ENCODE measurements at places on chromosomes 11 and 22.
A peak's percentile ranks its signal among the peaks of the same experiment; 100 is the strongest.

- DNase-seq, result no peak
These were observed 11.9 kb downstream of the SLC29A2 start for GRCh38 chr11:66359662-66360087.

GRCh38 chr11:112453601-112454577, 193.2 kb upstream of the PLET1 start:
- no peak for DNase-seq

GRCh38 chr11:118785362-118785761, 5.6 kb downstream of the DDX6 start:
- DNase-seq, result no peak

DNA sequence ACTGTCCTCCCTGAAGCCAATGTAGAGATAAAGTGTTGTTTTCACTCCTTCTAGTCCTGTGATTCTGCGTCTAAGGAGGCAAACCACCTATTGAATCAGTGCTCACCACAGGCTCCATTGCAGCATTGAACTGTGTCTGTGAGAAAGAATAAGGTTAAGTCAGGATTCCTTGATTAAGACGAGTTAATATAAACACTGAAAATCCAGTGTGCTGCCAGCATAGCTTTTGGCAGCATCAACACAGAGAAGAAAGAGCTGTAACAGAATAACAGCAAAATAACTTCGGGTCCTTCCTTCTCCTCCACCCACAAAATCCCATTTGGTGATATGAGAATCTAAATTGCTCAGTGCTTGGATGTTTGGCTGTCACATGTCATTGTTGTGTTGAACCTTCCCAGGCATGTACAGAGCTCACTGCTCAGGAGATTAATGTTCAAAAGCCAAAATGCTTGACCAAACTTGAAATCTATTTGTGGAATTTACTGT, 185.2 kb upstream of the DDI1 start:
- DNase-seq, result no peak

DNA sequence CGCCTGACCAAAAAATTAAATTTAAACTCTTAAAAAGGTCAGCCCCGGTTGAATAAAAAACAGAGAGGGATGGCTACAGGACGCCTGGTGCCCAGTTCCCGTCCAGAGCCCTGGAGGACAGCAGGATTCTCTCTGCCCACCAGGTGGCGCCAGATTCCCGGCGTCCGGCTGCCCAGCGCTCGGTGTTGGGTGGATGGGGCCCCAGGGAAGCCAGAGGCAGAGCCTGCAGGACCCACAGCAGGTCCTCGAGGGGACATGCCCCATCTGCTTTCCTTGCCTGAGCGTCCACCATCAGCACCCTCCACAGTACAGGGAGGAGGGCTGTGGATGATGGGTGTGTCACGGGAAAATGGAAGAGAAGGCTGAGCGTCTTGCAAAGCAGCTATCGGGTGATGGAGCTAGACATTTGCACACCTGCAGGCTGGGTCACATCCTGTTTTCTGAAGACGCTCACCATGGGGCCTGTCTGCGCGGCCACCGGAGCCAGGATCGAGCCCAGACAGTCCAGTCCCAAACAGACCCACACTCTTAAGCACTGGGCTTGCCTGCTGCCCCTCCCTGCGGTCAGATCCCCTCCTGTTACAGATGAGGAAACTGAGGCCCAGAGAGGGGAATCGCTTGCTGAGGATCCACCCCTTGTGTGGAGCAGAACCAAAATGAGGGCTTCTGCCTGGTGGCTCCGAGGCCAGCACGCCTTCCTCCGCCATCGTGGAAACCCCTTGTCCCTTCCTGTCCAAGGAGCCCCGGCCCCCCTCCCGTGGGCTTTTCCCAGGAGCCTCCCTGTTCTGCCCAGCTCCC, 18.5 kb upstream of the CBX7 start:
- DNase-seq, result peak; percentile 80

DNA sequence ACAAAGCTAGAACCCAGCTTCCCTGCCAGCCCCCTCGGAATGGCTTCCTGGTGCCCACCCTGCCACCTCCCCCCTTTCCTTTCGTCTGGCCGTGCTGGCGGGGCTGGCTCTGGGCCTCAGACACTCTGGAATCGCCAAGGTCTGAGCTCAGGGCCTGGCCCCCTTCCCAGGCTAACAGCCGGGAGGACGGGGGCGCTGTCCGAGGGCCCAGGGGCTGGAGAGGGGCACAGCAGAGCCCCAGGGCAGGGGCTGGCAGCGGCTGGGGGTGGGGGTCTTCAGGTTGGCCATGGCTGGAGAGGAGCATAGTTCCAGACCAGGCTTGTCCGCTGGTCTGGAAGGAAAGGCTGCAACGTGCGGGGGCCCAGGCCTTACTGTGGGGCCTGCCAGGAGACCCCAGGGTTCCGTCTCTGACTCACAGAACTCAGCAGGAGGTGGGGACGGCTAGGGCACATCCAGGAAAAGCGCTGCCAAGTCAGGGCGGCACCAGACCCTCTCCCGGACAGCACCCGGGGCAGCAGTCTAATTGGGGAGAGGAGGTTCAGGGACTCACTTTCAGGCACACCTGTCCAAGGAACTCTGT, 861 bp upstream of the LTBP3 start:
- no peak for DNase-seq

DNA sequence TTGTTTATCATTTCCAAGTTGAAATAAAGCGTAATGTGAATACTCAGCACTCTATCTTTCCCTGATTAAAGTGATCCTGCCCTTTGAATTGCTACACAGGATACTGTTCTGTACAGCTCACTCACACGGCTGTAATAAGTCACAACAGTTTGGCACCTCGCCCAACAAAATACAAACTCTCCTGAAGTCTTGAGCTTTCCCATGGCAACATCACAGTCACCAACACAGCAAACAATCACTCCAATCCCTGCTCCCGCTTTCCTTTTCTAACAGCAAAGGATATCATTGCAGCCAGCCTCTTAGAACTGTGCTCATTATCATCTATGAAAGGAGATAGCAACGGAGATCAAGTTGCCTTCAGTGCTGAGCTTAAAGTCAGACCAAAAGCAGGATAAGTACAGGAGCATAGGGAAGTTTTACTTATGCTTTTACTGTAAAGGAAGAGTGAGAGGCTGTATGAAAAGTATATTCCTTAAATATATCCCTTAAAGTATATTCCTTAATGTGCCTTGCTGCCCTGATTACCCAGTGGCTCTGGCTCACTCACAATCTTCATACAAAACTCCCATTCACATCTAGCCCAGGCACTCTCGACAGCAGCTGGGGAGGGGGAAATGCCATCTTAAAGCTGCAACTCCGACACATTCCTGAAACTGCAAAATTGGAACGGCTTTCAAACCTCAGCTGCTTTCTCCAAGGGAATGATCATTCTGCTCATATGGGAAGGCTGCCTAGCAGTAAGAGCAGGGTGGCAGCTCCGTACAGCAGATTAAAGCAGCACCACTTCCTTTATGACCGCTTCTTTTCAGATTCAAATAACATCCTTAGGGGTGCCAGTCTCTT, 35.8 kb downstream of the MAML2 start:
- peak; percentile 72 for DNase-seq

GRCh38 chr11:64851831-64852351, 7.4 kb upstream of the CDC42BPG start:
- DNase-seq, result no peak

DNA sequence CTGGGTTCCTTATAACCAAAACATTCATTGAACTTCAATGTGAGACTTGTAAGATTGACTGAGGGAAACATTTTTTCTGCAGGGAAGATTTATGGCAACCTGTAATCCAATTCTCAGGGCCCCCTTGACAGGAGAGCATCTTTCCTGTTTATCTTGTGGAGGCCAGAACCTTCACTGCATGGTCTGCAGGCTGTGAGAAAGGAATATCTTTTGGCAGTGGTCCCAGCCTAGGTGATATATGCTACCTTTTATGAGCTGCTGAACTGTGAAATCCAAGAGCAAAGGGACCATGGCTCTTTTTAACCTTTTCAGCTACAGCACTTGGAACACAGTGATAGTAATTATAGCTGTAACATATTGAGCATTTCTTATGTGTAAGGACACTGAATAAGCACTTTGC, 590.2 kb upstream of the B3GAT1 start:
- DNase-seq, result no peak

- no peak for DNase-seq
These were observed at the start of gene TMPRSS5 for GRCh38 chr11:113705871-113706655. TMPRSS5 (minus strand) TSS chr11:113706308; CDS start chr11:113706224, 84 bp downstream.

DNA sequence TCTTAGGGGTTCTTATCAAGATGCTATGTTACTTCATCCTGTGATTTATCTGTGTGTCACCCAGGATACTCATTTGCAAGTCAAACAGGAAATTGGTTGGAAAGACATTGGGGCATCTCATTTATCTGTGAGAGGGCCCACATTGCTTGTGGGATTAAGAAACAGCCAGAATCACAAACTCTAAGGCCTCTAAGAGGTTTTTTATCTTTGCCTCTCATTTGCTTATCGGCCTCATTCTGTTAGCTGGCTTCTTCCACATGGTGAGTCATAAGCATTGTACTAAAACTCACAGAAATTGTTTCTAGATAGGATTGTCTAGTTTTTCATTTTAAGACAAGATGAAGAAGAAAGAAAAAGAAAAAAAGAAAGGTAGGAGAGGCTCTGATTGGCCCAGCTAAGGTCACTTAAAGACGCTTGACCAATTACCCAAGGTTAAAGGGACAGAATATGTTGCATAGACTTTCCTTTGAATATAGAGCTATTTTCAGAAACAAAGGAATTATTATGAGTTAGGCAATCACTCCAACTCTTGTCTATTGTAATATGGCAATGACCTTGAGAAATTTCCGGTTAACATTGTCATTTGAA, 121.9 kb downstream of the ARHGAP42 start:
- no peak for DNase-seq

- peak; percentile 20 for DNase-seq
These were observed 740 bp downstream of the EML3 start for GRCh38 chr11:62611705-62612365.

GRCh38 chr11:8831861-8832260, 79.1 kb upstream of the AKIP1 start:
- no peak for DNase-seq

GRCh38 chr11:13761716-13762115, 93.2 kb downstream of the FAR1 start:
- no peak for DNase-seq

- peak; percentile 72 for DNase-seq
These were observed 89.8 kb upstream of the PARVA start for GRCh38 chr11:12287374-12288211.

DNA sequence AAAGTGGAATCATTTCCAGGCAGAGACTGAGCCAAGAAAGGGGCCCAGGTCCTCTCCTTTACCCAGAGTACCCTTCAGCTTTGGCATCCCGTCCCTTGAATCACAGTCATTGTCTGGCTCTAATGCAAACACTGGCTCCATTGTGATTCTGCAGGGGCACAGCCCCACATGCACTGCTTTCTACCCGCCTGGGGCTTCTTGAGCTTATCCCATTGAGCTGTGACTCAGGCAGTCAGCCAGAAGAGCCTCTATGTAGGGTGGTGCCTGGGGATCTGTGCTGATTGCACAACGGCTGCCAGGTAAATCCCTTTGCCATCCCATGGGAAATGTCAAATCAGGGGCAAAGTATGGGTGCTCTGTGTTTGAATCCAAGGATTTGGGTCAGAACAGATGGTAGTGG, 88.9 kb downstream of the RASSF10 start:
- DNase-seq, result peak; percentile 53

GRCh38 chr11:111983187-111983986, 41.8 kb upstream of the DLAT start:
- no peak for DNase-seq

DNA sequence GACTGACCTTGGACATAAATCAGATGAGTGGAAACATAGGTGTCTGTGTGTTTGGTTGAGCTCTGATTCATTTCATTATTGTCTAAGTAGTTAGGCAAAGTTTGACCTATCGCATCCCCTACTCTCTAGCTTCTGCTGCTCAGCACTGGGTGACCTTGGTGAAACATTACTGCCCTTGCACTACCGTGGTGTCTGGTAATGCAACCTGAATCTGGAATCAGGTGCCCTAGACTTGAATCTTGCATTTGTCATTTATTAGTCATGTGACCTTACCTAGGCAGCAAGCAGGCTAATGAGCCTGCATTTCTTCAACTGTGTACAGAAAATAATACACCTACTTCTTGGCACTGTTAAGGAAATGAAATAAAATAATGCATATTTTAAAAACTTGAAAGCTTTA, 242.3 kb upstream of the BLID start:
- no peak for DNase-seq

DNA sequence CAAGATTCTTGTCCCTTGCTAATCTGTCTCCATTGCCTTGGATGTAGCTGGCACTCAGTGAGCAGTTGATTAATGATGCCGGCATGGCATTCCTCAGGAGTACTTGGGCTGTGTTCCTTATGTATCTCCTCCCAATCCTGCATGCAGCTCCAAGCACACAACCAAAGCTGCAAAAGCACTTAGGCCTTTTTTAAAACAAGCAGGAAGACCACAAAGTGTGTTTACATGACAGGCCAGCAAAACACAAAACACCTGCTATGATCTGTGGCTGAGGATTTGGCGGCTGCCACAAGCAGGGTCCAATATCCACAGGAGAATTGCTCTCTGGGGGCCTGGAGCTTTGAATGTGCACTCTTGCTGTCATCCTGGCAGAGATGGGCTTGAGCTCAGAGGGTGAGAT, 8.9 kb downstream of the ABTB2 start:
- no peak for DNase-seq

GRCh38 chr22:34427436-34427835, 507.2 kb upstream of the LARGE1 start:
- no peak for DNase-seq

DNA sequence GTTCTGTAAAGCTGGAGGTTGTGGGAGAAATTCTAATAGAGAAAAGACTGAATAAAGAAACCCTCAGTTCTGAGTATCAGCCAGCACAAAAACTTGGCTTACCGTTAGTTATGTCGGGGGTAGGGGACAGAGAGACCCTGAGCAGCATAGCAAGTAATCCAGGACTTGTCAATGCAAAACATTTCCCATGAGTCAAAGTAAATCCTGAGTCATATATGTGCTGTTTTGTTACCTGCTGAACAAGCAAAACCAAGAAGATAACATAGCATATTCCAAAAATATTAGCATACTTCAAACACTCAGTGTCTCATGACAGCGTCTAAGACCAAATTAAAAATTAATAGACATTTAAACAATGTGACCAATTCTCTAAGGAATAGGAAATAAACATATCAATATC, 75.1 kb upstream of the LUZP2 start:
- DNase-seq, result no peak

- no peak for DNase-seq
These were observed 27.5 kb upstream of the CALCB start for GRCh38 chr11:15045891-15046290.

- no peak for DNase-seq
These were observed 460.1 kb downstream of the DLG2 start for GRCh38 chr11:85167038-85167437.

DNA sequence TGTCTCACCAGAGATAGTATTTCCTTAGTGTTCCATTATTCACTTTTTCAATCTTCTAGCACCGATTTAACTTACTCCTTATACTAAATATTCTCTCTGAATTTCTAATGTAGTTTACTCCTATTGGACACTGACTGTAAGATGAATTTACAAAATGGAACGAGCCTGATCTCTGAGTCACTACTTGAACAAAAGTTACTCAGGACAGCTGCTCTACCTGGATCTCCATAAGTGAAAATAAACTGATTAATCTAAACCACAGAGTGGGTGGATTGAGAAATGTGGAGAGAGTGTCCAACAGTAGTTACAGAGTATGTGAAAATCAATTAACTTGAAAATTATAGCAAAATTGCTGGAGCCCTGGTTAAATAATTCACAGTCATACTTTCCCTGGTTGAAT, 141.7 kb upstream of the CHORDC1 start:
- DNase-seq, result no peak
